ENCODE measurements at places on chromosomes 4 and X.

GRCh38 chr4:168868802-168869201 lies 141.3 kb downstream of the CBR4 start:
- no peak for DNase-seq

DNA sequence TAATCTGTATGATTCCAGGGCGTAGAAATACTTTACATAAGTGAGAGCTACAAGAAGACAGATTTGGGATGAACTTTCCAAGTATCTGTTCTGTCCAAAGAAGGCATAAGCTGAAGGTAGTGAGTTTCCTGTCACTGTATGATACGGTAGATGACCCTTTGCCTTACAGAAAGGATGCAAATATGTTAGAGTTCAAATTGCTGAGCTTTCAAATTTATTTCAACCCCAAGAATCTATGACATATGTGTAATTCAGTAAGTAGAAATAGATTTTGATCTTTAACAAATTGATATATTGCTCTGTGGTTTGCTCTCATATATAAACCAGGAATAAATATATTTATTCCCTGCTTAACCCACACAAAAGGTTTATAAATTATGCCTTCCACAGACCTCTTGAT lies 16.5 kb downstream of the DIPK2B start:
- DNase-seq: no peak

DNA sequence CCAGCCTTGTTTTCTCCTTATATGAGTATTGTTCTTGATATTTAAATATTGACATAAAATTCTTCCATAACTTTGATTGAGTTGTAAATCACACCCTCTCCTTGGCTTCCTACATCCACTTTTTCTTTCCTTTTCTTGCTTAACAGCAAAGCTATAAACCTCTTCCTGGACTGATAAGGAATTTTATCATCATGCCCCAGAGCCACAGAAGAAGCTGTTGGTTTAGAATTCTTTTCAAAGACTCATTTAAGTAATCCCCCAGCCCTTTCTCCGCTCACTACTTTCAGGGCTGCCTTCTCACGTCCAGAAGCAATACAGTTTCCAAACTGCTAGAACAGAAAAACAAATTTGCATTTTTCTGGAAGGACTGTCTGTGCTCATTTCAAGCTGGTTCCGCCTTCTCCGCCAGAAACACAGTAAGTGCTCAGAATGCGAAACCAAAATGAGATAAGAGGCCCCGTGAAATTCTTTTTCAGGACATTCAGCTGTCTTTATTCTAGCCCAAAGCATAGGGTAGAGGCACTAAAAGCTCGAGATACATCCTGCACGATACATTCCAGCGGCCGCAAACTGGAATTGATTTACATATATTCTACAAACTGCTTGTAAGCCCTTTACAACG lies 849 bp downstream of the MID1 start:
- DNase-seq: peak; percentile 50

- DNase-seq: no peak
These were observed 221.2 kb downstream of the PPP4R3C start for GRCh38 chrX:27241981-27242380.

- no peak for DNase-seq
These were observed 28.7 kb upstream of the HPGDS start for GRCh38 chr4:94371290-94371689.

GRCh38 chr4:5044341-5044740 lies 6.9 kb upstream of the STK32B start:
- DNase-seq: no peak

DNA sequence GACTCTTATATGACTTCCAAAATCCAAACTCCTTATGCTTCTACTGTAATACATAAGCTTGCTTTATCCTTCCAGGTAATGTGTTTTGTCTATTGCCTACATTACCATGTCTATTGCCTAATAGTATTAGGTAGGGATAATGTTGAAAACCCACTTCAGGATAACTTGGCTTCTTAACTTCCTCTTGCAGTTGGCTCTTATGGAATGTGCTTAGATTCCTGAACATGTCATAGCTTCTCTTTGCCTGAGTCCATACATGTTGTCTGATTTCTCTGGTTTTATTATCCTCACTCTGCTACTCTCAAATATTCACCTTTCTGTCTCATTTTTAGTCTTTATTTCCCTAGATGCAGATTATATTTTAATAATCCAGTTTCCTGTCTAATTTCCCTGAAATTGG lies 599.9 kb downstream of the IL15 start:
- peak; percentile 14 for DNase-seq

DNA sequence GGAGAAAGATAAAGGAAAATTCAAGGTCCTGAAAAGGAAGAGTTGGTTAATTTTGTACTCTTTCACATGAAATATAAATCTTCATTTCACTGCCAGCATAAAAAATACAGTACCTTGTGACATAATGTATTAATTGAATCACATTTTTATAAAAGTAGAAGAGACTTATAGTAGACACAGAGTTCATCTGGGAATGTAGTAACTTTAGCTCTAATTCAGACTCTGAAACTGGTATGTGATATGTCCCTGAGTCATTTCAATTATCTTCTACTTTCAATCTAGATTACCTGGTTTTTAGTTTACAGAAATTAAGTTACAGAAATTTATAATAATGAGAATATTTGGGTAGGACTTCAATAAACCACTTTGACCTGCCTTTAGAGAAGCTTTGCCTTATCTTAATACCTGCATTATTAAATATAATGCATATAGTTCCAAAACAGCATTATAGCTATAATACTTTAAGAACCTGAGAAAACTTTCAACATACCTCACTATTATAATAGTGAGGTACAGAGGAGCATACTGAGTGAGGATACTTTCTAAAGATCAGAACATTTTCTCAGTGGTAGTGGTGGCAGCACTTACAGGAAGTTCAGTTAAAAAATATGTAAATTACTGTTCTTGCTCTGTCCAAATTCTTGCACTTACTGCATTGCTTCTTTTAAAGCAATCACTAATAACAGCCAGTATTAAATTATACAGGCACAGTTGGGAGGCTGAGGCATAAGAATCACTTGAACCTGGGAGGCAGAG lies 11.2 kb downstream of the NEK1 start:
- no peak for DNase-seq

DNA sequence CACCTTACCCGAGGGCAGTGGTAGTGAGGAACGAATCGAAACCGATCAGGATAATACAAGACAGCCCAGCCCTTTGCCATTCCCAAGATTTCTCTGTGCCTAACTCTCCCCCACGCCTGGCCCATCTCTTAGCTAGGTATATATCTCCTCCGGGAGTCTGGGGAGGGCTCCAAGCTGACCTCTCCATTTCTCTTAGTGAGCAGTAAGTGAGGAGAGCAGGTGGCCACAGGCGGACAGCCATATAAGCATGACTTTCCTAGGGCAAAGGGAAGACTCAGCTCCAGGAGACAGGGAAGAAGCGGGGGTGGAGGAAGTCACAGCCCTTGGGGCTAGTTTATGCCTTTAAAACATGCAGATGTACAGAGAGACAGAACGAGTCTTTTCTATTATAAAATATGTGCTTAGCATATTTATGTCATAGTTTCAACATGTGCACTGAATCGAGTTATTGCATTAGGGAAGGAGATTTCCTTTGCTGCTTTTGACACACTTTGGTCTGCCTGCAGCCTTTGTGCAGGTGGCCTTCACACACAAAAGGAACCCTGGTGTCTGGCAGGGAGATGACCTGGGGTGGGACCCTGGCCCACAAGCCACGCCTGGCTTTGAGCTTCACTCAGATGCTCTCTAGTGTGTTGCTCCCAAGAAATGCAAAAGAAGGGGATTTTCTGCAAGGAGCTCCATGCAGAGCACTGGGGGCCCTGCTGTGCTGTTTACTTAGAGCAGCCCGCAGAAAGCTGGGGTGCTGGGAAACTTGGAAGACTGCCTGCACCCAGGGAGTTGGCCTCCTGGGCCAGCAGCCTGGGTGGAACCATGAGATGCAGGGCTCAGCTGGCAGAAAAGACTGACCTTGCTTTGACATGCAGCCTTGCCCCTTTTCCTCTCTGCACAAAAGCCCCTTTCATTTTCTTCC lies 613.3 kb downstream of the BCOR start:
- DNase-seq: peak; percentile 26

- DNase-seq: peak; percentile 31
These were observed 117.9 kb downstream of the STIM2 start for GRCh38 chr4:26978387-26979053.

DNA sequence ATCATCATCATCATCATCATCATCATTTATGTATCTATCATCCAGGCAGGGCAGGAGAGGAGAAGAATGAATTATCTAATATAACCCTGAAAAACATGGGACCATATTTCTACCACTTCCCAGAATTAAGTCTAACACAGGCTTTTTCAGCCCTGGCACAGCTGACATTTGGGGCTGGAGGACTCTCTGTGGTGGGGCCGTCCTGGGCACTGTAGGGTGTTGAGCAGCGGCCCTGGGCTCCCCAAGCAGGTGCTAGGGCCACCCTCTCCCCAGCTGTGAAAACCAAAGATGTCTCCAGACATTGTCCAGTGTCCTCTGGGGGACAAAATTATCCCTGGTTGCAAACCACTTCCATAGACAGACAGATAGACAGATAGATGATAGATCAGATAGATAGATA lies 288.4 kb downstream of the CRLF2 start:
- no peak for DNase-seq

DNA sequence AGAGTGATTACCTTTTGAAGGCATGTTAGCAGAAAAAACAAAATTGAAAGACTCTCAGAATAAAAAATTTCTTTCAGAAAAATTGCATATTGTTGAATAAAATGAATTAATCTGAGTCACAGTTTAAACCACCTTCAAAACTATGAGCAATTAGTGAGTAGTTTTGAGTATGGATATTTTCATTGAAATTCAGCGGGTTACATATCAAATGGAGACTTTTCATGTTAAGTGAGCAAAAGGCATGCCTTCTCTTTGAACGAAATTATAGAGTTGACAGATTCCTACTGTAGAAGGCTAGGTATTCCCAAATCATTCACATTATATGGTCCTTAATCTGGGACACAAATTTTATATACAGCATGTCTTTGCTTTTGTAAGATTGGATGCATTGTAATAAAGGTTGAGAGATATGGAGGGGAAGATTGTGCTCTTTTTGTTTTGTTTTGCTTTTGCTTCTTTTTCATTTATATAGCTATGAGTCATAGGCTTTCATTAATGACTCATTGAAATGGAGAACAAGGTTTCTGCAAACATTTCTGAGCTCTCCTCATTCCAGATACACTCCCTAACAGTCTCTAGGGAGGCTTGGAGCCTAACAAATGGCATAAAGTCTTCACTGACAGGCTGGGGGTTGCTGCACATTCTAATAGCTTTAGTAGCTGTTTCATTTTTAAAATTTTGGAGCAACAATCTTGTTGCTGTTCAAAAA lies 21.6 kb downstream of the PCDH18 start:
- peak; percentile 96 for DNase-seq

DNA sequence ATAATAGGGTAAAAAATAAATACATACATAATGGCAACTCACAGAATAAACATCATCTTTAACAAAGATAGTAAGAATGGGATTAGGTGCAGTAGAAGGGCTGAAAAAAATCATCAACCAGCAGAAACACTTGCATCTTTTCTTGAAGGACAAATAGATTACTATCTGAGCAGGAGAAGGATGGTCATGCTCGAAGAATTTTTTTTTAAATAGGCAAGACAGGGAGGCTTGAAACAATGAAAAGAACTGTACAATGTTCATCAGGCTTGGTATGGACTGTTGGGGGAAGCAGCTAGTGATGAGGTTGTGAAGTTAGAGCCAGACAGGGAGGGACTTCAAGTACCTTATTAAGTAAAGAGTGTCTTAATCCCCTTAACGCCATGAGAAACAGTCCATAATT lies 167.4 kb upstream of the LDB2 start:
- no peak for DNase-seq

GRCh38 chr4:61521451-61521850 lies 321.3 kb downstream of the ADGRL3 start:
- DNase-seq: no peak

- DNase-seq: no peak
These were observed 35.8 kb upstream of the GAB1 start for GRCh38 chr4:143300860-143301259.

- no peak for DNase-seq
These were observed 46.3 kb upstream of the HUWE1 start for GRCh38 chrX:53732797-53733196.

DNA sequence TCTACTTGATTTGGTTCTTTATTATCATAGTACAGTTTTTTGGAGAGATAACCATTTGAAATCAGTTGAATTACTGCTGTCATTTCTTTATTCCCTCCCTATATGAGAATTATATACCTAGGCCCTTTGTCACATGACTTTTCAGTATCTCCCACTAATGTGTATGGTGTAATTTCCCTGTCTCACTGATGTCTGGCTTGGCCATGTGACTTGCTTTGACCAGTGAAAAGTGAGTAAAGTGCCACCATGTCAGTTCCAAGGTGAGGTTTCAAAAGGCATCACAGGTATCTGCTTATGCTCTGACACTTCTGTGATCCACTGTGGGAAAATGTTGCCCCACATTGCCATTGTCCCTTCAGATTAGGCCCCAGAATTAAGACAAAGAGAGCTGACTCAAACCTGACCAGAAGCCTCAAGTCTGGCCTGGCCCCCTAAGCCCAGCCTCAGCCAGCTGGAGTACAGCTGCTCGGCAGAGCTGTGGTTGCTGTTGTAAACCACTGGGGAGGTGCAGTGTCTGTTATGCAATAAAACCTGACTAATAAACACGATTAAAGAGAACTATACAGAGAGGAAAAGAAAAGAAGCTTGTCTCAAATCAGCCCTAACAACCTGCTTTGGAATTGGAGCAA lies 27.5 kb downstream of the SETD7 start:
- DNase-seq: peak; percentile 96

DNA sequence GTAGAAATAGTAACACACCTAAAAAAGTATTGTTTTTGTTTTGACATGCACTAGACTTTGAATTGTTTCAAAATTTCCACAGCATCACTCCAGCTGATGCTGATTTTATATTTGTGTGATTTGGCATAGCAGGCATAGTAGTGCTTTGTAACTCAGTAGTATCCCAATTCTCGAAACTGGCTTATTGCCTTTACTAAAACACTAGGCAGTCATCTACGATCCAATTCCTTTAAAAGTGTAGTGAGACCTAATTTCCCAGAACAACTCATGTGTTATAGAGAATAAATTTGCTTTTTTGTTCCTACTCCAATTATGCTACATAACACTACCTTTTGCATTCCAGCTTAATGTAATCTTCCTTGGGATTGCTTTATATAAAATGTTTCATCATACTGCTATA lies 797.7 kb downstream of the ADGRL3 start:
- no peak for DNase-seq

GRCh38 chr4:184895012-184895695 lies 69.4 kb upstream of the ACSL1 start:
- no peak for DNase-seq

GRCh38 chr4:164446516-164446915 lies 307.4 kb upstream of the SMIM31 start:
- peak; percentile 23 for DNase-seq

- no peak for DNase-seq
These were observed 23.1 kb upstream of the GABRE start for GRCh38 chrX:151997539-151997938.

All from choroid plexus epithelial cell (primary cell).